ENCODE measurements at places on chromosomes 4 and X. TPM values are rescaled to one million over a fixed set of nuclear protein-coding genes. Genes with fewer than 3 reads are reported as not detected.

The CDX4 gene
- not detected for polyA plus RNA-seq

The LGI2 gene
- polyA plus RNA-seq = not detected

The NPY1R gene
- not detected for polyA plus RNA-seq

The CA5B gene
- polyA plus RNA-seq = 69.5 TPM

The ANXA3 gene
- not detected for polyA plus RNA-seq

The RPL39 gene
- 3,977 TPM for polyA plus RNA-seq

The FAM114A1 gene
- polyA plus RNA-seq = not detected

The ADGRG4 gene
- not detected for polyA plus RNA-seq

The CNKSR2 gene
- polyA plus RNA-seq = 6.6 TPM

The FAM9C gene
- not detected for polyA plus RNA-seq

The JADE3 gene
- not detected for polyA plus RNA-seq

The GPR82 gene
- 0.25 TPM for polyA plus RNA-seq

The RNF212 gene
- polyA plus RNA-seq = 3.5 TPM

The ZIC3 gene
- not detected for polyA plus RNA-seq
